HCEC 1CT (cell line): ENCODE measurements at places on chromosomes 5 and 9.
A peak's percentile ranks its signal among the peaks of the same experiment; 100 is the strongest.

DNA sequence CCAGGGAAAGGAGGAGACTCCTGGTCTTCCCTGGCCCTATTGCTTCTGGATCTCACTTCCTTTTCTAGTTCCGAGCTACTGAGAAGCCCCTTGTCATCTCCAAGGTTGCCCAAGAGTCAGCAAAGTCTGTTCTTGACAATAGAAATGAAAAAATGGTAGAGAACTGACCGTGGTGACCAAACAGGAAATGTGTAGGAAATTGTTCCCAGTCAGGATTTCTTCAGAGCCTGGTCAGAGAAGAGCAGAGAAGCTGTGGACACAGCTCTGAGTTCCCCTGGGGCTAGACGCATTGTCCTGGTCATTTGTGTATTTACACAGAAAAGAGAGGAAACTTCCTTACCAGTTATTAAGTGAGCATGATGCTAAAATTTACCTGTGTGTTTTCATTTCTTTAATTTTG, 35.6 kb downstream of the S1PR3 start:
- DNase-seq, result no peak

GRCh38 chr9:133869674-133870405, 122.3 kb downstream of the VAV2 start:
- DNase-seq, result no peak

- DNase-seq, result peak; percentile 4
These were observed 1.4 kb upstream of the HSDL2 start for GRCh38 chr9:112378328-112379176.

DNA sequence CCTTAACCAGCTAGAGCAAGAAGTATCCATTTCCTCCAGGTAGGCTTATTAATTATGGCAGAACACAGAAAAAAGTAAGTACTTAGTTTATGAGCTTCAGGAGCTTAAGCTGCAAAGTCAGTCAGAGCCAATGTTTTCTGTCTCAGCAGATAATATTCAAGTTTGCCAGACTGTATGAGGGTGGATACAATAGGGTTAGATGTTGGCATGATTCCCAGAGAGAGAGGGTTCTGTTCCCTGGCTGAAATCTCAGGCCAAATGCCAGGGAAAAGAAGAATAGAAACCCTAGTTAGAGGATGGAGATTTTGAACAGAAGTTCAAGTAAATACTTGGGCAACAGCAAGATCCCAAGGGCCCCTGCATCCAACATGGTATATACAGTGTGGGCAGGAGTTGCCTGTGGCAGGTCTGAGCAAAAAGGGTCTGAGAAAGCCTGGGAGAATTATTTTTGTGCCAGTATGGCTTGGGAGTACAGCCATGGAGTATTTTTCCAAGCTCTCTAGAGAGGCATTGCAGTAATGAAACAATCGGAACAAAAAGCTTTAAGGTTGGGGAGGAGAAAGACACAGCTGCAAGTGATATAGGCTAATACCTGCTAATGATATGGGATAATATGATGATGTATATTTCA, 31.0 kb upstream of the ISOC1 start:
- no peak for DNase-seq

GRCh38 chr5:10577371-10578292, 13.8 kb downstream of the ANKRD33B start:
- DNase-seq, result no peak

- DNase-seq, result no peak
These were observed 24.5 kb upstream of the NRARP start for GRCh38 chr9:137326445-137327065.

- no peak for DNase-seq
These were observed 48.4 kb downstream of the DMRT2 start for GRCh38 chr9:1098551-1098950.

DNA sequence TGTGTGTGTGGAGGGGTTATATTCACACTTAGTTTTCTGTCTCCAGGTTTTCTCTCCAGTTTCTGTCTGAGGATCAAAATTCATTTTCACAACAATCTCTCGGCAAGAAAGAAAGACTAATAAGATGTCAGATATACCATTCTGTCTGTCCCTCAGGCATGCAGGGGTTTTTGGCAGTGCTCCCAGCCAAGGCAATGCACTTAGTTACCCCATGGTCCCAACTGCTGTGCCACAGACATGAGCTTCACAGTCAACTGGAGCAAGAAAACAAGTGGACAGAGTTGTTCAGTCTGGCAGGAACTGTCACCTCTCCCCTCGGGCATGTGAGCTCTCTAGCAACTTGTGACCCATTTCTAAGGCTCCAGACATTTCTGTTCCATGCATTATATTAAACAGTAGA, 101.7 kb upstream of the LHFPL2 start:
- DNase-seq, result no peak

- peak; percentile 67 for DNase-seq
These were observed 182.7 kb downstream of the SMC2 start for GRCh38 chr9:104276709-104277245.

DNA sequence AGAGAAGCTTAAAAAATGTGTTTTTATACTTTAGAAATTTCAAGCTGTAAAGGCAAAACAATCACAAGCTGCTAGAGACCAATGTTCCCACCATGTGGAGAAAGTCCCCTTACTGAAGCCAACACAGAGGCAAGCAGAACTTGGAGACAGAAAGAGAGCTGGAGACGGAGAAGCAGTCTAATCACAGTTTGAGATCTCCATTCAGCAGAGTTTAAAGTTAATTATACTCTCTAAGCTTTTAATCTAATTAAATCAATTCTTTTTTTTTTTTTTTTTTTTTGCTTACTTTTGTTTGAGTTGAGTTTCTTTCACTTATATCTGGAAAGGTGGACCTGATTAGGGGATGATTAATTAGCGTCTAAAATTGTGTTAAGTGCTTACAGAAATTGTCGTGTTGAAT, 1534.3 kb downstream of the MAT2B start:
- DNase-seq, result no peak

GRCh38 chr5:71587766-71588532, 809 bp downstream of the MCCC2 start:
- DNase-seq, result no peak

DNA sequence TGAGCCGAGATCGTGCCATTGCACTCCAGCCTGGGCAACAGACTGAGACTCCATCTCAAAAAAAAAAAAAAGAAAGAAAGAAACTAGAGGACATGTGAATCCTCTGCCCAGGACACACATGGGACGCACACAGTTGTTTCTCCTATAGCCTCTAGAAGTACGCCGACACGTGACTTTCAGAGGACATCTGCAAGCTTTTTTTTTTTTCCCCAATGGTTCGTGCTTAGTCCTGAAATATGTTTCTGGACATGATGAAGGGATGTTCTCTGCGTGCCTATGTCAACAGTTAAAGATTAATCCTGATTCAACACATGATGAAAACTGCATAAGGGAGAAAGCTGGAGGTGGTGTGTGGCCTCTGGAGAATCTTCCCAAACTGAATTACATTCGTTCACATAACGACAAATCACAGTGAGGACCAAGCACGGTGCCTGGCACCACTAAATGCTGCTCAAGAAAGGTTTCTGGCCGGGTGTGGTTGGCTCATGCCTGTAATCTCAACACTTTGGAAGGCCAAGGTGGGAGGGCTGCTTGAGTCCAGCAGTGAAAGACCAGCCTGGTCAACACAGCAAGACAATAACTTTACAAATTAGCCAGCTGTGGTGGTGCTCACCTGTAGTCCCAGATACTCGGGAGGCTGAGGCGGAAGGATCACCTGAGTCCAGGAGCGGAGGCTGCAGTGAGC, 9.8 kb downstream of the COL23A1 start:
- no peak for DNase-seq

GRCh38 chr5:177366528-177367322, 9.0 kb downstream of the RGS14 start:
- DNase-seq, result peak; percentile 81

DNA sequence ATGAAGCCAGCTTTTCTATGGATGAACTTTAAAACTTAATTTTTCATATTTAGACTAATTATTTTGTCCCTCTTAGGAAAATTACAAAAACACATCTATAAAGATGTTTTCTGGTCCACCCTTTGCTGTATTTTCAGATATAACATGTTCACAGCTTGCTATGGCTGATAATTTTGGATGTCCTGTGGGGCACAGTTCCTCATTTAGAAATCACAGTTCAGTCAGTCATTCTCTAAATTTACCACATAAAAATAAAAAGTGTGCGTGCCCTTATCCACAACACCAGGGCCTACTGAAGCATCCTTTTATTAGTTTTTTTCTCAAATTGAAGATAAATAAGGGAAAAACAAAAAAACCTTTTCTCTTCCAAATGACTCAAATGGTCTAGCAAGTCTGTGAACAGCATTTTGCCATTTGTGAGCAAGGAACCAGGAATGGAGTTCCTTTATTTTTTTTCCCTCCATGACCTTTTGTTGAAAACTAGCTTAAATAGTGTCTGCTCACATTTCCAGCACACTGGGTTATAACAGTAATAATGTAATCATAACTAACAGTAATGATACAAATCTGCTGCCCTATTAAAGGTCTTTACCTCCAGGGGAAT, 87.1 kb downstream of the CEMIP2 start:
- DNase-seq, result no peak

DNA sequence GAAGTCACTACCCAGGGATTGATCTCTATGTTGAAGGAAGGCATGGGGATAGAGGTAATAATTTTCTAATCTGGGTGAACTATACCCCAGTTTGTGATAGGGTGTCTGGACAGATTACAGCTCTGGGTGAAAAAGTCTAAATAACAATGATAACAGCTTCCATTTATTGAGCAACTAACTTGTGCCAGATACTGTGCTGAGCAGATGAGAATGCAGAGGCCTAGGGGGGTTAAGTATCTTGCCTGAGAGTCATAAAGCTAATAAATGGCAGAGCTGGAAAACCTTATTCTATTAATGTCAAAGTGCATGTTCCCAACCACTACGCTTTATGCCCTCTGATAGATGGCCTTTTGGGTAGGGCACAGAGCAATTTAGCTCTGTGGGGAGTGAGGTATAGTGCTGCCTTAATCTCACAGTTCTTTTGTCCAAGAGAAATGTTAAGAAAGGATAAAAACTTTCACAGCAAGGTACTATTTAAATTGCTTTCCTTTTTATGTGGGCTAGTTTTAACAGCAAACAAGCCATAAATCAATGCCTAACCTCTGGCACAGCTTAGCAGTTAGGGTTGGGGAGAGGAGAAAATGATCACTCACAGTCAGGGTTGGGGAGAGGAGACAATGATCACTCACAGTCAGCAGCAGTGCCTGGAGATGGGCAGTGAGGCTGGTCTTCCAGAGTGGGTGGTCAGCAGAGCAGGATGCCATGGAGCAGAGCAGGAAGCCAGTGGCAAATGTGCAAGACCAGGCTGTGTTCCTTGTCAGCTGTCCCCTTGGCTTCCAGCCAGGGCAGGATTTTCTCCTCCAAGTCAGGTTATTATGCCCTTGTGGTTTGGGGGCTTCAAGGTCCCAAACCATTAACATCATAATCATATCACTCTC, 187.0 kb downstream of the CARTPT start:
- DNase-seq, result no peak

DNA sequence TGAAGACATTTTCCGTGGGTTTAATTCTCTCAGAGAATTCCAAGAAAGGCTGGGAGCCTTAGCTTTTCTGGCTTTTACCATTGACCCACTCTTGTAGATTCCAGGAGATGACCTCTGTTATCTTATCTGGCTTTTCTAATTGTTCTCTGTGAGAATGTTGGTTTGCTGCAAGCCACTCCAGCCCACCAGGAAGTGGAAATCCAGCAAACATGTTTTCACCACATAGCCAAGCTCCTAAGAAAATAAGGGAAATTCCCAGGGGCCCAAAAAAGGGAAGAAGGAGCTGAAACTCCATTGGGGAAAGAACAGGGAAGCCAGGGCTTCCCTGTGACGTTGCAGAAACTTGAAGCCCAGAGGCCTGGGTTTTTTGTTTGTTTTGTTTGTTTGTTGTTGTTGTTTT, 19.7 kb downstream of the GPR107 start:
- DNase-seq, result no peak

DNA sequence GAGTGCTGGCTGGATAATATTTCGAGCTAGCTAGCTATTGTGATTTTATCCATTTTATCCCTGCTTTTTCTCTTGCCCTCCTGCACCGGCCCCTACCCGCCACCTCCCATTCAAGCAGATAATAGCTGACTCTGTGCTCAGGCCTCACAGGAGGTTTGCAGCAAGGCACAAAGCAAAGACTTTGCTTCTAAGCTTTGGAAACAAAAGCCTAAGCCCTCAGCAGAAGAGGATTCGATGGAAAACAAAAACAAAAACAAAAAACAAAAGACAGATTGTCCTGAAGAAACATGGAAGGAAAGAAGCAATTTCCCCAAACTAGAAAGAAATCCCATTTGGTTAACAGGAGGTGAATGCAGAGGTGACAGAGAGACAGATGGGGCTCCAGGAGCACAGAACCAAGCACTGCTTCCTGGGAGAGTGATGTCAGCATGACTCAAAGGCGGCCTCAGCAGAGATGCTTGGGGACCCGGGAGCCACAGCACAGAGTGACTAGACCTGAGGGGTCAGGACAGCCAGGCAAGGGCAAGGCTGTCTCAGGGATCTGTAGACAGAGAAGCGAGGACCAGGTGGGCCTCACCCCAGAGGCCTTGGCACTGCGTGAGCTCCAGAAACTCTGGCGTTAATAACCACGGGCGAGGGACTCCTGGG, 28.4 kb downstream of the MTX3 start:
- DNase-seq, result peak; percentile 66

GRCh38 chr5:77560677-77561263, 68.7 kb upstream of the WDR41 start:
- DNase-seq, result peak; percentile 36

DNA sequence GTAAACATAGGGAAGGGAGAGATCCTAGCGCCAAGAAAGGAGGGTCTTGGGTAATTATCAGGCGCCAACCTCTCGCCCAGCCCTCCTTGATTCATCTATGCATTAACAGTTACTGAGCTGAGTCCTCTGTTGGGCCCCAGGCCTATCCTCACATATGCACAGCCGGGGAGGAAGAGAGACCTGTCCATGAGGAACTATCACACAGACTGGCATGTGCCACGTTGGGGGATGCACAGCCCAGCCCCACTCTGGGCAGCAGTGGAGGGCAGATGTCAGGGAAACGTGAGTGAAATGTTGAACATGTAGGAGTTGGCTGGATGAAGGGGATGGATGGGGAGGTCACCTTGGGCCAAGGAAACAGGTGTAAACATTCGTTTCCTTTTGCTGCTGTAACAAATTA, 18.8 kb upstream of the ENHO start:
- DNase-seq, result no peak

DNA sequence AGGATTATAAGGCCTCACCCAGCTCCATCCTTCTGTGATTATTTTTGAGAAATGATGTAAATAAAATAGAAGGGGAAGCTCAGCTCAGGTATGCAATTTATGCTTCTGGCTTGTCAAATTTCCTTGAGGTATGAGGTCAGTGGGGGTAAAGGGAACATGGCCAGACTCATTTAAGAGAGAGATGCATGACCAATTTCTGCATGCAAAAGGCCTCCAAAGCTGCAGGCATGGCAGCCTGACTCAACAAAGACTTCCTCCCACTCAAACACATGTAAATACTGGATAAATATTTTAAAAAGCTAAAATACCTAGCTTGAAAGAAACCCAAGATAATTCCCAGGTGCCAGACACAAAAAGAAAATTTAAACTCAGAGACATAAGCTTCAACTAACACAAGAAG, 101.4 kb upstream of the SLC1A3 start:
- no peak for DNase-seq

- DNase-seq, result no peak
These were observed 79.0 kb upstream of the ZNF608 start for GRCh38 chr5:124825250-124825982.
